ENCODE measurements at places on chromosomes 16 and 17. TPM values are rescaled to one million over a fixed set of nuclear protein-coding genes. Genes with fewer than 3 reads are reported as not detected.
A peak's percentile ranks its signal among the peaks of the same experiment; 100 is the strongest.

DNA sequence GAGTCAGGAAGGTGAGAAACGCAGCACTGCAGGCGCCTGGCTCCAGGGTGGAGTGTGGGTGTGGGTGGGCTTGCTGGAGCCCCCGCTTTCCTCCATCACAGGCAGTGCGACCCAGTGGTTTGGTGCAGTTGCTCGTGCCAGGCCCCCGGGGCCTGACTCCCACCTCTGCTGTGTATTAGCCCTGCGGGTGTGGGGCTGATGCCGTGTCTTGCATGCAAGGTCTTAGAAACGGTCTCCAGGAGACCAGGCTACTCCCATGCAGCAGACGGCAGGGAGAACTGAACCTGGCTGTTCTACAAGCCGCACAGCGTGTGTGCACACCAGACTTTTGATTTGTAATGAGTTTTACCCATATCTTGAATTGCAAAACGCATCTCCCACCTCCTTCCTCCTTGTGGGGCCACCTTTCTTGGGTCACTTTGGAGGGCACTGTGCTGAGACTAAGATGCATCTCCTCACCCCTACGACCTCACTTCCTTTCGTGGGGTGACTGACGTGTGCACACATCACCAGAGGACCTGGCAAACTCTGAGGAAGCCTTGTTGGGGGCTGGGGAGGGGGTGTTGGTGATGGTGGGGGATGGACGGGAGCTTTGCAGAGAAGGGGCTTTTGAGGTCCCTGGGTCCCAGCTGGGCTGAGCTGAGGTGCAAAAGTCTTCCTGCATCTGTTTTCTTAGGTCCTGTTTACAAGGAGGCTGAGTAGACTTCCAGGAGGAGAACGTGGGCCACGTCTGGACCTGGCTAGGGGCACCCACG is 101.8 kb upstream of the TNRC6C start:
- no peak for DNase-seq

- DNase-seq: no peak
Measured at GRCh38 chr17:66564992-66565465, 262.6 kb downstream of the PRKCA start.

GRCh38 chr17:50689956-50690886 is 17.5 kb downstream of the ANKRD40 start:
- DNase-seq: peak; percentile 51

DNA sequence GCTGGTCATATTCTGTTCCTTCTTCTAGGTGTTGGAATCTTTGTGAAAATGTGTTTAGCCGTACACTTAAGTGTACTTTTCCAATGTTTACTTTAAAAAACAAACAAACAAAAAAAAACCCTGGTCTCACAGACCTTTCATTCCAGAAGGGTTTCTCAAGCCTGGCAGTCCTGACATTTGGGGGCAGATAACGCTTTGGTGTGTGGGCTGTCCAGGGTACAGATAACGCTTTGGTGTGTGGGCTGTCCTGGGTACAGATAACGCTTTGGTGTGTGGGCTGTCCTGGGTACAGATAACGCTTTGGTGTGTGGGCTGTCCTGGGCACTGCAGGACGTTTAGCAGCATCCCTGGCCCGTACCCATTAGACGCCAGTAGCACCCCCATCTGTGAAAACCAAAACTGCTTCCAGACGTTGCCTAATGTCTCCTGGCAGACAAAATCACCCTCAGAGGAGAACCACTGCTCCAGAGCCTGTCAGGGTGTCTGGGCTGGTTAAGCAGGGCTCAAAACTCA is 15.2 kb upstream of the FLCN start:
- no peak for DNase-seq

DNA sequence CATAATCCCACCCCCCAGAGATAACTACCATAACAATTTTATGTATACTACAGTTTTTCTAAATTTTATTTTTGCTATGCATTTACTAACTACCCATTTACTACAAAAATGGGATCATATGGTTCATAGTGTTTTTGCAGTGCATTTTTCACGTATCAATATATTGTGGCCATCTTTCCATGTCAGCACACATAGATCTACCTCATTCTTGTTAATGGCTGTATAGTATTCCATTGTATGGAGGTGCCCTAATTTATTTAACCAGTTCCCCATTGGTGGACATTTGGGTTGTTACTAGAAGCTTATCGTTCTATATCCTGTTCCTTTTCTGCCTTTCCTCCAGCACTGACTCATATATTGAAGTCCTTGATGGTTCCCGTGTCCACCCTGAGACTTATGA is 22.7 kb downstream of the PROCA1 start:
- no peak for DNase-seq

DNA sequence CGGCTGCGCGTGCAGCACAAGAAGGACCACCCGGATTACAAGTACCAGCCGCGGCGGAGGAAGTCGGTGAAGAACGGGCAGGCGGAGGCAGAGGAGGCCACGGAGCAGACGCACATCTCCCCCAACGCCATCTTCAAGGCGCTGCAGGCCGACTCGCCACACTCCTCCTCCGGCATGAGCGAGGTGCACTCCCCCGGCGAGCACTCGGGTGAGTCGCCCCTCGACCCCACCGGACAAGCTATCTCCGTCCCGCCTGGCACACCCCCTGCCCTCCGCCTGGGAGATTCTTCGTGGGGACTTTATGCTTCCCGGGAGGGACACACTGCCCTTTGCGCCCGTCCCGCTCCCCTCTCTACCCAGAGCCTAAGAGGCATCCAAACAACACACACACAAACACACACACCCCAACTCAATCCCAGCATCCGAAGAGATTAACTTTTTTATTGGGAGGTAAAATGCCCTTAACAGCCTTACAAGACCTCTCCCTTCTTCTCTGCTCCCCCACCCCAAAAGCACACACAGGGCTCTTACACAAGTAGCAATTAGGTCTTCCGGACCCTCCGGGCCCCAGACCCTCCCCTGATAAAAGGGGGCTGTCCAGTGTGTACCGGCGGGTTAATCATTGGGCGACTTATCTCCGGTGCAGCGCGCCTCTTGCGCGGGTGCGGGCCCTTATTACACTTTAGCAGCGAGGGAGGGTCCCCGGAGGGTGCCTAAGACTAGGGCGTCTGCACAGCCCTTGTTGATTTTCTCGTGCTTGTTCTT is 2.1 kb downstream of the SOX9 start:
- DNase-seq: no peak

The IQCK gene
- total RNA-seq: 17.8 TPM

The KIFC3 gene
- total RNA-seq: 219 TPM

The UMOD gene
- total RNA-seq: not detected

GRCh38 chr17:8821446-8822105 is 22.4 kb upstream of the MFSD6L start:
- peak; percentile 73 for DNase-seq

All from suprapubic skin (tissue), 4 donors.